ENCODE measurements at places on chromosomes 12 and 14.

DNA sequence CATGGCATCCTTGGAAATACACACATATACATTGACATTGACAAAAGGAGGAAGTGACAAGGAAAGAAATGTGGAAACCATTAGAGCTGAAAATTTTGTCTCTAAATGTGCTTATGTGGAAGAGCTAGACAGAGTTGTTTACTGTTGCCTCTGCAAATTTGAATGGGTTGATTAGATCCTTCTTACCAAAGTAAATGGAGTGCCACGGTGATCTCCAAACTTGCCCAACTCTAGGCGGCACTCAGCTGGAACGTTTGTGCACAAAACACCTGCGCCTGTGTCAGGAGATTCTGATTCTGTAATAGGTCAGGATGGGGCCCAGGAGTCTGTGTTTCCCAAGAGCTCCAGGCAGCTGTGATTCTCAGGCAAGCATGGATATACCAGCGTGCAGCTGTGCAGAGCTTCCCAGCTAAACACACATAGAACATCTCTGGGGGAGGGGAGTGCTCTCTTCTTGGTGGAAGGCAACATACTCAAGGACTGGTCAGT is 77.8 kb upstream of the BDKRB2 start:
- no peak for DNase-seq

DNA sequence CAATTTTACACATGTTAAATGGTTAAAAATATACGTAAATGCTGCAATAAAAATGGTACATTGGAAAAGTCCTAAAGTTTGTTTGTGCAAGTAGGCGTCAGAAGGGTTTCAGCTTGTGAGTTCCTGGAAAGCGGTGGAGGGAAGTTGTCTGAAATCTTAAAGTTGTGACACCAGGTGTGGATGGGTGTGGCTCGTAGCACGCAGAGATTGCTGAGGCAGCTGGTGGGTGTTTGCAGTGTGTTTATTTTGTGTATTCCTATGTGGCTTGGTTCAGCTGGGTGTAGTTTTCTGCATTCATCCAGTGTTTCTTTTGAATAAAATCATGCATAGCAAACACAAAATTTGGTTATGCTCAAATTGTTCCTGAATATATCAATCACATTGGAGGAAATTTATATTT is 136.8 kb upstream of the TBX3 start:
- DNase-seq: no peak

GRCh38 chr12:25546318-25546717 is 6.8 kb downstream of the LMNTD1 start:
- DNase-seq: no peak

GRCh38 chr14:105051182-105052109 is 13.8 kb downstream of the GPR132 start:
- DNase-seq: no peak

GRCh38 chr12:18868717-18869116 is 130.8 kb downstream of the CAPZA3 start:
- DNase-seq: no peak

DNA sequence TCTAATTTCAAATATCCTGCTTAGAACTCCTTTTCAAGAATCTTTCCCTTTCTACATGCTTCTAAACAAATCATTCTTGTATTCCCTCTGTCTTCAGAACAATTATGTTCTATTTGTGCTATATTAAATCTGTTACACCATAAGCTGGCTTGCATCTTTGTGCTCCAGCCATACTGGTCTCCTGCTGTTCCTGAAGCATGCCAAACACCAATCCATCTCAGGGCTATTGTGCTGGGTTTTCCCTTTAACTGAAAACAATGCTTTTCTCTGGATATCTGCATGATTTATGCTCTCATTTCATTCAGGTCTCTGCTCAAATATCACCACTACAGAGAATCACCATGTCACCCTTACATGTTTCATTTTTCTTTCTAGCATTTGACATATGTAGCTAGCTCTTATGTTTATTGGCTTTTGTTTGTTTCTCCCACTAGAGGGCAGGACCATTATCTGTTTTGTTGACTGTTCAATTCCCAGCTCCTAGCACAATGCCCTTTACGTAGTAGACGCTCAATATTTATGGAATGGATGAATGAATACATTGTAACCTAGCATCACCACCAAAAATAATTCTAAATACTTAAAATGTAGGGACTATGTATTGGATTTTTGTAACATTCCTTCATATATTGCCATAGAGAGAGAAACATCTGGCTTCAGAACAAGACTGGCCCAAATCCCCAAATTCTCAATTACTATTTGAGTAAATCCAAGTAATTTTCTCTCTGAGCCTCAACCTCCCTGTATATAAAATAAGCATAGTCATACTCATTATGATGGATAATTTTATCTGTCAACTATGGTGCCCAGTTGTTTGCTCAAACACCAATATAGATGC is 302.0 kb upstream of the SYT1 start:
- peak; percentile 6 for DNase-seq

DNA sequence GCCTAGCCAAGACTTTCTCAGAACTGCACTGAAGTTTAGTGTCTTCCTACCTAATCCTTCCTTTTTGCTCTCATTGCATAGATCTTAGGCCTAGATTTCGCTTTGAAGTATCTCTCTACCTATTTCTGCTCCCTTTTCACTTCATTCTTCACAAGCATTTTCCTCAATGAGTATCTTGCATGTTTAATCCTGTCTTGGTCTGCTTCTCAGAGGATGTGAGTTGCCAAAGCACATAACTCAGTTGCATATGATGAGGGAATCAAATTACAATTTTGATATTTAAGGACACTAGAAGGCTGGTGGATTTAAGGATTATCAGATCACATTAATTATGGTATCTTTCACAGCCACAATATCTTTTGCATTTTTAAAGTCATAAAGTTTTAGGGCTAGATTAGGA is 195.5 kb upstream of the DAAM1 start:
- DNase-seq: no peak
